ENCODE measurements at places on chromosomes 11 and 22. TPM values are rescaled to one million over a fixed set of nuclear protein-coding genes. Genes with fewer than 3 reads are reported as not detected.

DNA sequence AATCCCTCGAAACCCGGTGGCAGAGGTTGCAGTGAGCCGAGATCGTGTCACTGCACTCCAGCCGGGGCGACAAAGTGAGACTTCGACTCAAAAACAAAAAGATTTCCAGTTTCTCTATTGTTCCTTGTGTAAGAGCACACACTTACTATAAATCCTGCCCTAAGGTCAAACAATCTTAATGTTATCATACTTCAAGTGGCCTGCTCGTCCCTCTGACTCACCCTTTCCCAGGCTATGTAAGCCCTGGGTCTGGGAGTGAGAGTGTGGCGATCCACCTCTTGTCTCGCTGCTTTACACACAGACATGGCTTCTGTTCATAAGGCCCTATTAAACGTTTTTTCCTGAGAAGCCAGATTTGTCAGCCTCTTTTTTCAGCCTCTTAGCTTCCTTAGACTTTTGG is 24.4 kb upstream of the A4GALT start:
- no peak for DNase-seq

- no peak for DNase-seq
Observed at GRCh38 chr11:127844876-127845275, 742.5 kb downstream of the ETS1 start.

DNA sequence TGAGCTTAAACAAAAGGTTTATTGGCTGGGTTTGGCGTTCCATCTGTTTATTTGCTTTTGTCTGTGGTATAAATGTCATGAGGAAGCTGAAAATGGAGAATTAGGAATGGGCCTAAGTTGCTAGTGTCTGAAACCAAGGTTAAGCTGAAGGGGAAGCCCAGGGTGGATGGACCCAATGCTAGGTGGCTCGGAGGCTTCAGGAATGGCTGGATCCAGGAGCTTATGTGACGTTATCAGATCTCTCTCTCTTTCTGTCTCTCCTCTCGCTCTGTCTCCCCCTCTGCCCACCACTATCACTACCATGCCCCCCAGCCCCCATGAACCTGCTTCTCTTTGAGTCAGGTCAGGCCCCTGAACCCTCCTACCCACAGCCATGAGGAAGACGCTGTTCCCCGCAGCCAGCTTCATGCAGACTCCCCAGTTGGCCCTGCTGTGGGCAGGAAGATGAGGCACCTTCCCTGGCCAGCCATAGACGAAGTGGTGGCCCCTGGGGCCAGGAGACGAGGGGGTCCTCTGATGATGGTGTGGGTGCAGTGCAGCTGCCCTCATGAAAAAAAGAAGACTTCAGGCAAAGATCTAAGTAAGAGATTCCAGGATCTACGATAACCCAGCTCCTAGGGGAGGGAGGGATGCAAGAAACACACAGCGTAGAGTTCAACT is 101.5 kb downstream of the BRD1 start:
- DNase-seq, result no peak

- no peak for DNase-seq
Observed at GRCh38 chr11:10539339-10539738, 1.6 kb downstream of the RNF141 start.

- no peak for DNase-seq
Observed at GRCh38 chr11:44957776-44958564, 7.3 kb upstream of the TP53I11 start.

The EFCAB6 gene
- 0.31 TPM for total RNA-seq

DNA sequence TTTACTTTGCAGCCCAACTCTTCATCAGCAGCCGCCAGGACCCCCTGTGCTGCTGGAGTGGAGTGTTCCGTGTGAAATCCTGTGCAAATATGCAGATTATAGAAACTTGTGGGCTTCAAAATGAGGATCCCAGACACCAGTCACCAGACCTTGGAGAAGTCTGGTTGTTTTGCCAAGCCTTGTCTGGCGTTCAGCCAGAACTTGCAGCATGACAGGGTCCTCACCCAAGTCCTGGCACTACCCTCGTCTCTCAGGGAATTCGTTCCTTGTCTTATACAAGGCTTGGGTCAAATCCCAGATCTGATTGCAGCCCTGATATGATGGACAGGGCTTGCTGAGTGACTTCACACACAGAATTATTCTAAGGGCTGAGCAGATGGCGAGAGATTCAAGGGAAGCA is 18.9 kb downstream of the SHISAL1 start:
- DNase-seq, result no peak

- no peak for DNase-seq
Observed at GRCh38 chr11:80626721-80627120, 1185.9 kb upstream of the TENM4 start.

DNA sequence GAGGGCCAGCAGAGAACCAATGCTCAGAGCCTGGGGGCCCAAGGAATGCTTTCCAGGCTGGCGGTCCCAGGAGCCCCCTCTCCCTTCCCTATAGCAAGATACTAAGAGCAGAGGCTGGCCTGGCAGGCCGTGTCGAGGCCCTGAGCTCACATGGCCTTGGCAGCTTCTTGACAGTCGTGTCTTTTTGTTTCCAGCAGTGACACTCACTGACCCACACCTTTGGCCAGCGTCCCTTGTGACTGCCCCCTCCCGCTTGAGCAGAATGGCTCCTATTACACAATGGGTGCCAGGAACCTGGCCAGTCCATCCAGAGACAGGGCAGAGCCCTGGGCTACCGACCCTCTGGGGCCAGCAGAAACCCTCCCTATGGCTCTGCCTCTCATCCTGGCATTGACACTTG is 6.4 kb upstream of the CCND1 start:
- DNase-seq, result no peak

DNA sequence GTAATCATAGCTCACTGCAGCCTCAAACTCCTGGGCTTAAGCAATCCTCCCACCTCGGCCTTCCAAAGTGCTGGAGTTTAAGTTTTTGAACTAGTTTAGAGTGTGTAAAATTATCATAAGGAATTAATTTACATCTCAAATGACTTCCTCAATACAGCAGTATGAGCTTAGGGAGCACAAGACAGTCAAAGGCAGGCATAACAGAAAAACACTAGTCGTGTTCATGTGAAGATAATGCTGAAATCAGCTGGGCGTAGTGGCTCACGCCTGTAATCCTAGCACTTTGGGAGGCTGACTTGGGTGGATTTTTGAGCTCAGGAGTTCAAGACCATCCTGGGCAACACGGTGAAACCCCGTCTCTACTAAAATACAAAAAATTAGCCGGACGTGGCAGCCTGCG is 25.8 kb downstream of the YDJC start:
- DNase-seq, result no peak

The OR5A1 gene
- total RNA-seq, result not detected
